Stimulated activated CD4-positive, alpha-beta T cell treated with anti-CD3 and anti-CD28 coated beads, TNF-alpha, amount 100 ng/mL, for 48 hours (primary cell): ENCODE measurements at places on chromosomes 1 and 21.
A peak's percentile ranks its signal among the peaks of the same experiment; 100 is the strongest.

- peak; percentile 43 for DNase-seq
These were observed 7.7 kb downstream of the ENSA start for GRCh38 chr1:150621497-150622302.

GRCh38 chr1:113793878-113794834 lies 18.1 kb downstream of the RSBN1 start:
- DNase-seq, result no peak

DNA sequence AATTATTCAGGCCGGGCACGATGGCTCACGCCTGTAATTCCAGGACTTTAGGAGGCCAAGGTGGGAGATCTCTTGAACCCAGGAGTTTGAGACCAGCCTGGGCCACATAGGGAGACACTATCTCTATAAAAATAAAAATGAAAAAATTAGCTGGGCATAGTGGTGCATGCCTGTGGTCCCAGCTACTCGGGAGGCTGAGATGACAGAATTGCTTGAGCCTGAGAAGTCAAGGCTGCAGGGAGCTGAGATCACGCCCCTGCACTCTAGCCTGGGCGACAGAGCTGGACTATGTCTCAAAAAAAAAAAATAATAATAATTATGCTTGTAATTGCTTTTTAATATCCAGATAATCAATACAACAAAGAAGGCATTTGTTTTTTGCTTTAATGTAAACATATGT lies 91.3 kb downstream of the RIPK4 start:
- no peak for DNase-seq

DNA sequence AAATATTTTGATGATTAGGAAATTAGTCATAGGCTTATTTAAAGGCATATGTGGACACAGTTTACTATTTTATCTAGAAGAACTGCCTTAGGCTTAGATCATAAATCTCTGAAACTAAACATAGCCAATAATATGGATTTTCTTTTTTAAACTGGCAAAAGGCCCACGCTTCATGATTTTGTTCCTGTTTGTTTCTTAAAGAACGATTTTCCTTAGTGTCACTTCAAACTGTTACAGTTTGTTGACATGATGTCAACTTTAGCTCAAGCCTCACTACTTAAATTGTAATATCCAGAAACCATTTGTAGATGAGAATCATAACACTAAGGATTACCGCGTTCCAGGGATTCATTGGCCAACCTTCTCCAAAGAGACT lies 322.6 kb downstream of the HHIPL2 start:
- no peak for DNase-seq

GRCh38 chr1:64980745-64981600 lies 14.6 kb upstream of the JAK1 start:
- DNase-seq, result no peak

- DNase-seq, result no peak
These were observed 819.3 kb downstream of the BRINP3 start for GRCh38 chr1:189658381-189658780.

GRCh38 chr1:25039229-25039628 lies 109.2 kb upstream of the RUNX3 start:
- DNase-seq, result no peak

GRCh38 chr1:53367503-53368313 lies 39.8 kb upstream of the LRP8 start:
- DNase-seq, result no peak

DNA sequence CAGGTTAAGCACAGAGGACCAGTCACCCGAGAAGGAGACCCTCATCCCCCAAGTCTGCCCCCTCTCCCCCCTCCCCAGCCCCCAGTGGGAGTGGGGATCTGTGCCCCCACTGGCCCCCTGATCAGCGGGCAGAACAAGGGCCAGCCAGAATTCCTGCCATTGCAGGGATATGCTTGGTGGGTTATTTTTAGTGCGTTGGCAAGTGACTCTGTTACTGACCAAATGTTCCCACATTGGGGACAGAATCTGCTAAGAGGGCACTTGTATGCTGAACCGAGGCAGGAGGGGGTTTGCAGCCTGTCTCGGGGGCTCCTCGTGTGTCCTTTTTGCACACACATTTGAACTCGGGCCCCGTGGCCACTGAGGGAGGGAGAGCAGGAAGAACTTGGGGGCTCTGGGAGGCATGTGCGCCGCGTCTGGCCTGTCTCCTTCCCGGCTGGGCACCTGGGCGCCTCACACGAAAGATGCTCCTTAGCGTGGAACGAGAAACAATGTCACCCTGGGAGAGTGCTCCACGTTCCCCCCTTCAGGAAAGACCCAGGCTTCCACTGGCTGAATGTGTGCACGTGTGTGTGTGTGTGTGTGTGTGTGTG lies 66.4 kb upstream of the CASZ1 start:
- no peak for DNase-seq

GRCh38 chr1:234583755-234584419 lies 26.1 kb downstream of the IRF2BP2 start:
- no peak for DNase-seq

GRCh38 chr1:114559356-114559755 lies 22.1 kb downstream of the BCAS2 start:
- no peak for DNase-seq

GRCh38 chr21:45876381-45877170 lies 105.0 kb upstream of the COL6A1 start:
- no peak for DNase-seq

DNA sequence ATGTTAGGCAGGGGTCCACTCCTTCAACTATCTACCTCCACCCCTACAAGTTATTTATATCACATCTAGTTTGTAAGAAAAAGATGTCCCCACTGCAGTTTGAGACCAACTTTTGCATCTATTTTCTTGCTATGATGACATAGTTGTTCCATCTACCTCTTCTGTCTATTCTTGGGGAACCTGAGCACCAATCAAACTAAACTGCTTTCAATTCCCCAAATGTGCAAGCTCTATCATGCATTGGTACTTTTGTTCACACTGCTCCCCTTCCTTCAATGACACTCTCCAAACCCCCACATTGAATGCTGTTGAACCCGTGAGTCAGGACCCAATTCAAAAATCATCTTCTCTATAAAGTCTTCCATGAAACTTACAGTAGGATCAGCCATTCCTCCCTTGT lies 16.0 kb upstream of the FRRS1 start:
- no peak for DNase-seq

DNA sequence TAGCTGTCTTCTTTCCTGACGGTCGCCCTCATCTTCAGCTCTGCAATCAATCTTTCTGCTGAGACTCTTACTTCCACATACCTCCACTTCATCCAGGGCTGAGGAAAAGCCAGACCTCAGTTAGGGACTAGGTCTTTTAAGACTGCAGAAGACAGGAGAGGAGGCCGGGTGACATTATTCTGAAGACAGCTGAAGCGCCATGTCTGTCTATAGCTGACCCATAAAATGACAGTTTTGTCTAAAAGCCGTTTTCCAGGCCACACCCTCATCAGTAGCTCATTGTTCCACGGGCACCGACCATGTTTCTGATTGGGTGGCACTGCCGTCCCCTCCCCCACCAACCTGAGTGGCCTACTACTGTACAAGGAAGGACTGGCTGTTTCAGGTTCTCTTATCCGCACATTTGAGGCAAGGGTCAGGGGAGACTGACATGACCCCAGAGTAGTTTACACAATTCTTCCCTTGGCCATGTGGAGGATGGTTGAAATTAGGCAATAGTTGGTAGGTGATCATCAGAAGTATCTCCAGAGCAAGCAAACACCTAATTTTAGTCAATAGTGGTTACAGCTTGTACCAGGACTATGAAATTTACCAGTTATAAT lies at the start of gene ADCY10:
Gene ADCY10, minus strand, starts transcription at position 240 of the 602 bp plus-strand sequence. CDS start 8,994 bp downstream, outside the sequence.
- no peak for DNase-seq

DNA sequence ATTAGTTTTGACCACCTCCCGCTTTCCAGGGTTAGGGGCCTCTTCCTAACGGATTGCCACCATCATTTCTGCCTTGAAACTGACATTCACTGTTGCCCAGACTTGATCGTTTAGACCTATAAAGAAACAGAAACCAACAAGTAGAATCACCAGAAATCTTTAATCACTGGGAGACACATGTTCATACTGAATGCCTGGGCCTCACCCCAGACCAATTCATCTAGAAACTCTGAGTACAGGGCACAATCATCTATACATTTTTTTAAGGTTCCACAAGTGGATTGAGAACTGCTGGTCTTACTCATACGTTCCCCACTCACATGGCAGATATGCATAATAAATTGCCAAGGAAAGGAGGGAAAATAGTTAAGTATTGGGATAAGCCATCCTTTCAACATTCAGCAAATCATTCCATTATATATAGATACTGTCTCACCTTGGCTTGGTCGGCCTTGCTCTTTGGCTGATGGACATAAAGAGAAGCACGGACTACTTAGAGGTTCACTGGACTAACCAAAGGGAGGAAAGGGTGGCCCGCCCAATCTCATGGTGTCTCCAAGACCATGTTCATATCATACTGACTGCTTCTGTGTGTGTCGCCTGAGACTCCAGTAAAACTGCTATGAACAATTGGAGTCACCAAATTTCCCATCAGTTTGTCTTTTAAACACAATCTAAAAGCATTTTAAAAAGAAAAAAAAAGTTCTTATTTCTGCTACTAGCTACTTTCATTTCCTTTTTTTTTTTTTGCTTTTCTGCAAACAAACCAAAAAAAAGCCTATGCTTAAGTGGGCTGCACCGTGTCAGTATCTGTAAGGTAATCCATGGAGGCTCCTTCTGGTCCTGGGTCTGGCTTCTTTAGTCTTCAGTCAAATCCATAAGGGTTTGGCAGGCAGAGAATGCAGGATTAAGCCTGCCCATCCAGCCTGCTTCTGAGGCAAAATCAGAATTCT lies 9.4 kb upstream of the TARBP1 start:
- no peak for DNase-seq

GRCh38 chr1:185776522-185776921 lies 42.3 kb downstream of the HMCN1 start:
- no peak for DNase-seq

DNA sequence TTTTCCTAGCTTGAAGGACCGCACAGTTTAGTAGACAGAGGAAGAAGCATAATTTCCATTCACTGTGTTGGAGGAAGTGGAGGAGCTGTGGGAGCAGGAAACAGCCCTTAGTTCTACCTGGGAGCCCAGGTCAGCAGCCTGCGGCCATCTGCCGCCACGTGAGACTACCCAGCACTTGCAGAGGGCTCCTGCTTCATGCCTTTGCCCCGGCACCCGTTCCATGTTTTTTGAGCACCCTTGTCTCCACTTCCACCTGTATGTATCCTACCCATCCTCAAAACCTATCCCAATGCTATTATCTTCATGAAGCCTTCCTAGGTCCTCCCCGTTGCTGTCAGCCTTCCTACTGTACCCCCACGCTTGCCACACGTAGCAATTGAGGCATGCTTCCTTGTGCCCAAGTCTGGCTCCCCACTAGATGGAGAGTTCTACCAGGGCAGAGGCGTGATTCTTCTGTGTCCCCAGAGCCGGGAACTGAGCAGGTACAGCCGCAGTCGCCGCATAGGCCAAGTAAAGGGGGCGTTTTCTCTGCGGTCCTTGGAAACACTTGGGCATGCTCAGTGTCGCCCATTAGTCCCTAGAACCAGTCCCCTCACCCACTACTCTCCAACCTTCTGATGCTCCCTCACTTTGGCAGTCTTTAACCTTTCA lies 1.9 kb downstream of the SLC6A9 start:
- no peak for DNase-seq

DNA sequence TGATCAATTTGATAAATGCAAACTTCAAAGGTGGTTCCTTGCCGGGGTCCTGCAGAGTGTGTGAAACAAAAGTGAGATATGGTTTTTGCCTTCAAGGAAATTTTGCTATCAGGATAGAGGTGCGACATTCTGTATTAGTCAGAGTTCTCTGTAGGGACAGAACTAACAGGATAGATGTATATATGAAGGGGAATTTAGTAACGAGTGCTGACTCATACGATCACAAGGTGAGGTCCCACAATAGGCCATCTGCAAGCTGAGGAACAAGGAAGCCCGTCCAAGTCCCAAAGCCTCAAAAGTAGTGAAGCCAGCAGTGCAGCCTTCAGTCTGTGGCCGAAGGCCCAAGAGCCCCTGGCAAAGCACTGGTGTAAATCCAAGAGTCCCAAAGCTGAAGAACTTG lies 157.0 kb downstream of the RYR2 start:
- DNase-seq, result no peak

- no peak for DNase-seq
These were observed 70.0 kb downstream of the APP start for GRCh38 chr21:26100573-26100972.

DNA sequence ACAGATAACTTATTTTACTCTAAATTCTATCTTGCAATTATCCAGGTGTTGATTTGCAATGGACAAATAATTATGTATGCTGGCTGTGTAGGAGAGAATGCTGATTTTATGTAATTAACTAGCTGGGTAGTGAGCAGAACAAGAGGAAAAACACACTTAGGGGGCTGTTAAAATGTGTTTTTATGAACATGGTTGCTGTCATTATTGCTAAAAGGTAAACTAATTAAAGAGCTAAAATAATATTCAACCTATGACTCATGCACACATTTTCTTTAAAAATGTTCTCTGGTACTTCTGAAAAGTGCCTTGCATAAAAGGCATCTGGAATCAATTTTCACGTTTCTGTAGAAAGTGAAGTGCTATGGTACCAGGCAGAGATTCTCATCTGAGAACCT lies 192.8 kb upstream of the C8B start:
- no peak for DNase-seq

GRCh38 chr1:52852854-52853253 lies 10.3 kb downstream of the ZYG11A start:
- no peak for DNase-seq

DNA sequence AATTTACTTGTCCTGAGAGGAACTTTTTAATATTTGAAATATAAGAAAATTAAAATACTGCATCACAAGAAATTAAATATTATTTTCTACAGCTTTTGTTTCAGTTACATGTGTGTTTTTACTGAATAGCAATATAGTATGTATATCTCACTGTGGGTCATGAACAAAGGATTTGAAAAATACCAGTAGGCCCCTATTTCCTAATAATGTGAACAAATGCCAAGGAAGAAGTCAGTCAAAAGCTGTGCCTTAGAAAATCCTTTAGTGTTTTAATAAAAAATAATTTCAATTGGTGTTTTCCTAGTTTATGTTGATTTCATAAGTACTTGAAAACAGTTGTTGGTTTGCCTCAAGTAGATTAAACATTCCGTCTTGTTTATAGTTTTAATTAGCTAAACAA lies 46.7 kb downstream of the SMYD3 start:
- no peak for DNase-seq
